SHP77 (cell line): ENCODE measurements at places on chromosomes 7 and 10.

DNA sequence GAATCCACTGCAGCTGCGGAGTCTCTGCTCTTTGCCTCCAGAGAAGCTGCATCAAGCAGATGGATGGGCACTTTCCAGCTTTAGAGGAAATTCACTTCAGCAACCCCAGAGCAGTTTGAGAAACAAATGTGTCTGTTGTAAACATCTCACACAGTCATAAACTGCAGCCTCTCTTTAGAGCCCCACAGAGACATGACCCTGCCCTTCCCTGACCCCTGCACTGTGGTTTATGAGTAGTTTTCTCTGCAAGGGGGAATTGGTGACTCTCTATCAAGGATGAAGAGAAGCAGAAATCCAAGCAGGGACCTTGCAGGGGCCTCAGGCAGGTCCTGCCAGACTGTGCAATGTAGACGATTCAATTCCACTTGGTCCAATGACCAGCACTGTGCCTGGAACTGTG lies 160.2 kb downstream of the SH2D4B start:
- DNase-seq = no peak

GRCh38 chr10:30784897-30785605 lies 155.5 kb upstream of the LYZL2 start:
- peak; percentile 37 for DNase-seq

DNA sequence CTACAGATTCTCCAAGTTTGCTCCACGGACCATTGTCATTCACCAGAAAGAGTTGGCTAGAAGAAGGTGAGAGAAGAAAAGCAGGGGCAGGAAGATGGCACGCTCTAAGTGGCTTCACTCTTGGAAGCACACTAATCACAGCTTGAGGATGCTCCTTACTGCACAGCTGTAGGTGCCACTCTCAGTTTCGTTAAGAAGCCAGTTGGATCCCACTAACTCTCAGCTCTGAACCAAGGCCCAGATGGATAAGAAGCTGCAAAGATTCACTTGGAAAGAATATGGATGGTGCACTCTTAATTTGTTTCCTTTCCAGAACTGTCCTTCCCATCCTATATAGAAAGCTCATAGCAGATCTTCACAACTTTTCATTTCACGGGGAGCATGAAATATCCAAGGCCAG lies 94.5 kb upstream of the AGK start:
- DNase-seq = no peak

DNA sequence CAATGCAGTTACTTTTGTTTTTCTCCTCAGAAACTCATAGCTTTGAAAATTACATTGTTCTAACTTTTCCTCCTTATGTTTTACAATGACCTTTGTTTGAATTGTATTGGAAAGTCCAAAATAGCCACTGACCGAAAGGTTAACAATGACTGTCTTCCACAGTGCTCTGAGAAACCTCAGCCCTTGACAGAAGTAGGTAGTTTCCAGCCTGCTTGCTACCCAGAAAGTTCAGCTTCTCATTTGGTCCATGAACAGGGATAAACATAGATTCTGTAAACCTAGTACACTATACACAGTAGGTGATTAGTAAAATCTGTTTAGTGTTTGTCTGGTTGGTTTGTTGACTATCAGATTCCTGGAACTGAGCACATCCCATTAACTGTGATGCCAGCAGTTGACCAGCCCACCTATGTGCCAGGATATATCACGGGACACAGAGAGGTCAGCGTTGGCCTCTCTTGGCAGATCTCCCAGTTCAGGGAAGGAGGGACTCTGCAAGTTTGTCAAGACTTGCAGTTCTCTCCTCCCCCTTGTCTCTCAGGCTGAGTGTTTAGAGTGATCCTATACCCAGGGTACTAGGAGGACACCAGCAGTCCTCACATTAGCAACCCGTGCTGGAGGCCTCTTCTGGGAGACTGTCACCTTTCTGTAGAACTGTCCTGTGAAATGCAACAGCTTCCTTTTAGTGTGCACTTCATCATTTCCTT lies 297.6 kb downstream of the ARHGAP12 start:
- no peak for DNase-seq

- DNase-seq = peak; percentile 69
Observed at GRCh38 chr10:115355162-115355760, 262.1 kb downstream of the ATRNL1 start.

DNA sequence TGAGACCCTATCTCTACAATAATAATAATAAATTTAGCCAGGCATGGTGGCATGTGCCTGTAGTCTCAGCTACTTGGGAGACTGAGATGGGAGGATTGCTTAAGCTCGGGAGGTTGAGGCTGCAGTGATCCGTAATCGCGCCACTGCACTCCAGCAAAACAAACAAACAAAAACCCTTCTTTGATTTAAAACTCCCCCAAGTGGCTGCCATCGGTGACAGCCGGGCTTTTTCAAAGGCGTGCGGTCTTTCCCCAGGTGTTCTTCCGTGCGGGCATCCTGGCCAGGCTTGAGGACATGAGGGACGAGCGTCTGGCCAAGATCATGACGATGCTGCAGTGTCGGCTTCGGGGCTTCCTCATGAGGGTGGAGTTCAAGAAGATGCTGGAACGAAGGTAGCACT lies 1.9 kb upstream of the MYH16 start:
- DNase-seq = no peak

DNA sequence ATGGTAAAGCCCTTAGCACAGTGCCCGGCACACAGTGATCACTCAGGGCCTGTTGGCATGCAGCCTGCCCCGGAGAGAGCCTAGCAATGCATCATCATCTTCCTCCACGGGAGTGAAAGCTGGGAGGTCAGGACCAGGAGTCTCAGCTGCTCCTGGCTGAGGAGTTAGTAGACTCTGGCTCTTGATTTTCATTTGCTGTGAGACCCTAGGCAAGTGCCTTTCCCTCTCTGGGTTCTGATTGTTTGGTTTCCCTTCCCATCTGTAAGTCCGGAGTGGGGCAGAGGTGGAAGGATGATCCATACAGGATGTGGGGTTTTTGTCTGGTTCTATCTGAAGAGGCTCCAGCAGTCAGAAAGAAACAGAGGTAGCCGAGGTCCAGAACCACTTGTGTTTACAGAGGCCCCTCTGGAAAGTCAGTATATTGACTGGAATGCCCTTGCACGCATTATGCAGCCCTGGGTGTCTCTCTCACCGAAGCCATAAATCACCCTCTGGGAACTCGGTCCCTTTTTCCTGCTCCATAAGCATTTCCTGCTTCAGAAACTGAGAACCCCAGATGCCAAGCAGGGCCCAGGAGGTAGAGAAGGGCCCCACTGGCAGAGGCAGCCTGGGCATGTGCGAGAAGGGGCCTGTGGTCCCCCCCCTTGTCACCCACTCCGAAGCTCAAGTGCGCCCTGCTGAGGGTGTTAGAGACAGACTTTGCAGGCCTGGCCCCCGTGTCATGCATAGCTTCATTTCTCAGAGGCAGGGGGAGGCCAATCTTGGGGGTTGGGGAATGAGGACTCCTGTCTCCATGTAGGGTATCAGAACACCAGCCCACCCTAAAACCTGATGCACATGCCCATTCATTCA lies 8.5 kb downstream of the UNC5B start:
- no peak for DNase-seq

DNA sequence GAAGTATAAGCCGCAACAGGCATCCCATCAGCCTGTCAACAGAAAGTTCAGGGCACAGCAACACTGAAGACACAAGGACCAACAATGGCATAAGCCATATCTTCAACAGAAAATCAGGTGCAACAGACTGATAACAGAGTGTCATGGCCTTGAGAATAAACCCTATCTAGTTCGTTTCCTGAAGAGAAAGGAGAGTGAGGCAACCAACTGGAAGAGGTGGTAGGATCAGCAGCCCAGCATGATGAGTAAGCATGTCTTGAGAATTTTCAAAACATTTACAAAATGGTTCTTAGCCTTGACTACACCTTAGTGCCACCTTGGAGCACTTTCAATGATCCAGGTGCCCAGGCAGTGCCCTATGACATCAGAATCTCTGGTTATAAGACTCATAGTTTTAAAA lies 290.2 kb upstream of the SEMA3C start:
- no peak for DNase-seq

DNA sequence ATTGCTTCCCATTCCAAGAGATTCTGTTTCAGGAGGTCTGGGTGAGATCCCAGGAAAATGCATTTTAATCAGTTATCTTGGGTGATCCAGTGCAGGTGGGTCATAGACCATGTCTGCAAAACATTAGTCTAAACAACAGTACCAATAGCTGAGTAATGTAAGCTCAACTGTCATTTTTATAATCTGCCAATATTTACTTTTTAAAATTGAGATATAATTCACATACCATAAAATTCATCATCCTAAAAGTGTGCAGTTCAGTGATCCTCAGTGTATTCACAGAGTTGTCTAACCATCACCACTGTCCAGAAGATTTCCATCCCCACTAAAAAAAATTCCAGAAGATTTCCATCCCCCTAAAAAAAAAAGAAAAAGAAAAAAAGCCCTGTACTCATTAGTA lies 51.0 kb downstream of the FAM204A start:
- no peak for DNase-seq

DNA sequence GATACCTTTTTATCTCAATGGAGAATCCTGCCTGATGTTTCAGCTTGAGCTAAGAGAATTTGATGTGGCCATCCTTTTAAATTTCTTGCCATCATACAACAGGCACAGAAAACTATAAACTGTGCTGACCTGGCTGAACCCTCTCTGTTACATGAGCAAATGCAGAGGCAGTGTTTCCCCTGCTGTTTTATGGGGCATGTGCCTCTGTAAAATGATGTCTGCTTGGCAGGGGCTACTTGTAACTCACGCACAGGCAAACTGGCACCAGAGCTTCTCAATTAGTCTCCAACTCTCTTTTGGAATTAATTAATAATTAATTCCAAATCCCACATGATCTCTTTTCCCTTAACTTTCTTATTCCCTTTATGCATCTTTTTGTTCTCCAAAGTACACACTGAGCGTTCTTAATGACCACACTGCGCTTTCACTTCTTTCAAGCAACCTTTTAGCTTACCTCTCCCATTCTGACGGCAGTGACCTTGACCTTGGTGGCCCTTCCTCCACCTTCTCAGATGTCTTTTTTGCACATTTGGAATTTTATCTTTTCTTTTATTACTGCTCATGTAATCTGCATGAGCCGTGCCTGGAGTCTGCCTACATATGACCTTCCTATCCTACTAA lies 334.0 kb downstream of the PLXNA4 start:
- DNase-seq = no peak

DNA sequence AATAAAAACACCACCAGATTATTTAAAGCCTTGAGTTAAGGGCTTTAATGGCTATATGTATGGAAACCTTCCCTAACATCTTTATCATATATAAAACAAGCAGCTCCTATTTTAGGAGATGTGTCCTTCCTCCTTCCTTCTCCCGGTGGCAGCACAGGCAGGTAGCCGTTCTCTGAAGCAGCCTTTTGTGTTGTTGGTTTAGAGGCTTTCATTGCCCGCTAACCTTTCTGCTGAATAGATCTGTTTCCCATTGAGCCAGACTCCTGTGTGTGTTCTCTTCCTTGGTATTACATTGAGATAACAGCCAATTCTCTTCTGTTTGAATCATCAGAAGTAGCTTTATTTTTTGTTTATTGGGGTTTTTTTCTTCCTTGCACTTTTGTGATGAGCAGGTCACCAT lies 131.3 kb downstream of the CACNB2 start:
- no peak for DNase-seq

DNA sequence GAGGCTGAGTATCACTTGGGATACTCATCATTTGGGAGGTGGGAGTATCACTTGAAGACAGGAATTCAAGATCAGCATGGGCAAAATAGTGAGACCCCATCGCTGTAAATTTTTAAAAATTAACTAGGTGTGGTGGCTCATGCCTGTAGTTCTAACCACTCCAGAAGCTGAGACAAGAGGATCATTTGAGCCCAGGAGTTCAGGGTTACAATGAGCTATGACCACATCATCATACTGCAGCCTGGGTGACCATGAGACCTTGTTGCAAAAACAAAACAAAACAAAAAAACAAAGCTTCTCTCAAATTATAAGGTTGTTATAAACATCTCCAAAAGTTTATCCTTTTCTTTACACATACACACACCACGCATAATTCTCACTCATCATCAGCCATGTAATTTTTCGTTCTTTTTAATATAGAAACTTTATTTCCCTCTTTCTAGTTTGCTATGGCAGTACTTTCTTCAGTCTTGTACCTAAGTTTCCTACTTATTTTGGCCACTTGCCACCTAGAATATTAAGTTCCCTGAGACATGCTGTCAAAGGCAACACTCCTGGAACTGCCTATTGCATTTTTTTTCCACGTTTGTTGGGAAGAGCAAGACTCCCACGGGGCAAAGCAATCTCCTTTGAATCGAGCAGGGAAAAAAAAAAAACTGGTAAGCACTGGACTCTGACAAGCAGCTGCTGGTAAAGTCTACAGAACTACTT lies 37.1 kb downstream of the SKIDA1 start:
- DNase-seq = no peak

- no peak for DNase-seq
Observed at GRCh38 chr7:47704936-47705335, 123.0 kb upstream of the TNS3 start.

- no peak for DNase-seq
Observed at GRCh38 chr10:34235164-34235832, 579.8 kb downstream of the PARD3 start.

DNA sequence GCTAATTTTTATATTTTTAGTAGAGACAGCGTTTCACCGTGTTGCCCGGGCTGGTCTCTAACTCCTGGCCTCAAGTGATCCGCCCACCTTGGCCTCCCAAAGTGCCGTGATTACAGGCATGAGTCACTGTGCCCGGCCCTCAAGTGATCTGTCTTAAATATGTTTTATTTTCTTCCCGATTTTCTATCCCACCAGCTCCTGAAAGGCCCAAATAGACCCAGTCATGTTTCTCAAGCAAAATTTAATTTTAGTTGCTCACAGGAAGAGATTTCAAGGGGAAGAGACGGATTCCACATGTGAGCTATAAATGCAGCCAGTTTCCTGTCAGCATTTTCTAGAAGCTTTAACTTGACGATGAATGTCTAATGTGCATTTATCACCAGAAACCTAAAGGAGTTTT lies 12.0 kb downstream of the DENND10 start:
- no peak for DNase-seq

- DNase-seq = no peak
Observed at GRCh38 chr10:89035461-89035860, 44.9 kb downstream of the FAS start.

GRCh38 chr7:140646931-140647647 lies 6.5 kb upstream of the DENND2A start:
- DNase-seq = peak; percentile 86

GRCh38 chr10:88091490-88092061 lies 228.2 kb downstream of the PTEN start:
- no peak for DNase-seq

- DNase-seq = no peak
Observed at GRCh38 chr7:34806831-34807230, 148.8 kb downstream of the NPSR1 start.

DNA sequence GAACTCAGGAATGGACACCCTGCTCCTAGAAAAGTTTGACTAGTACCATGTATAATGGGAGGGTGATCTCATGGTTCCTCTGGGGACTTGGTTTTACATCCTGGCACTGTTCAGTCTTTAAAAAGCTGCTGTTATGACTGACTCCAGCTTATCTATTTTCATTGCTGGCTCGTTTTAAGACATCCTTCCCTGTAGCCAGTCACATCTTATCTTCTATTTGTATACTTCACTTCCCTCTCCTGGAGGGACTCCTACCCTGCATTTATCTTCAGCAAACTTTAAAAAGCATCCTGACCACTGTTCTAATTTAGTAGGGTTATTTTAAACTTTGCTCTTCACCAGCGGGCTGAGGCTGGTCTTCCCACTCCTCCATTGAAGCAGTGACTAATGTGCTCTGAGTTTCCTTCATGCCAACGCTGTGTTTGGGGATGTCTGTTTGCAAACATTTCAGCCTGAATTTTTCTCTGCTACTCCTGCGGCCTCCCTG lies 72.9 kb upstream of the ARMC3 start:
- no peak for DNase-seq
